ENCODE measurements at places on chromosomes 3 and 15.

GRCh38 chr3:125418306-125418705 lies 43.2 kb upstream of the ZNF148 start:
- no peak for DNase-seq

GRCh38 chr3:143367171-143367570 lies 247.6 kb downstream of the CHST2 start:
- no peak for DNase-seq

- no peak for DNase-seq
These were observed 115.7 kb downstream of the TLE3 start for GRCh38 chr15:69982037-69982436.

DNA sequence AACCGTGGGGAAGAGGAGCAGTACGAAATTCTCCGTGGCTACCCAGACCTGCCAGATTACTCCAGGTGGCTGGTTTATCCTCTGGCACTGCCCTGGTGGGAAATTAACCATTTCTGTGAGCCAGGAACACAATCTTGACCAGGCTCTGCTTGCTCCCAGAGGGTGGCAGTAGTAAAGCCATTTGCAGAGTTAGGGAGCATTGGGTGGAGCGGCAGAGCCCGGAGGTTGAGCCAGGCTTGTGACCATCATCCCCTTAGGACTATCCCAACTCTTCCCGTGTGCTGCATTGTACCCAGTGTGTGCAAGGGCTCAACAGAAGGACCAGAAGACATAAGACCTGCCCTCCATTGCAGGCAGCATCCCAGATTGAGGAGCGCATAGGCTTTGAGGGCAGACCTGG lies 5.3 kb downstream of the KNG1 start:
- DNase-seq = no peak

DNA sequence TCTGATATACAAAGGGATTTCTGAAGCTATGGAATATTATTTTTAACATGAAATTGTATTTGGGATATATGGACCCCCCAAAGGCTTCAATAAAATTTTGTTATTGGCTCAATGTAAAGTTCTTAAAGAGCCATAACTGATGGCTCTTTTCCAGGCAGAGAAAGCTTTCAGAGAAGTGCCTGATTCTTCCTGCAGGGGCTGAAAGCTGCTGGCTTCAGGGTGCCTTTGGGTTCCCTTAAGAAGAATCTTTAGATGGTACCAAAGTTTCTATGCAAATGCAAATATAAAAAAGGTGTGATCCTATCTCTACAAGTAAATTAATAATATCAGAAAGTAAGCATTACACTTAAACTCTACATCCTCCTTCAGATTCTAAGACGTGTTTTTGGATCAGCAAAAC lies 72.6 kb downstream of the NR2F2 start:
- no peak for DNase-seq

- no peak for DNase-seq
These were observed 14.1 kb downstream of the ST3GAL6 start for GRCh38 chr3:98777286-98777685.

GRCh38 chr3:140863580-140864009 lies 78.0 kb upstream of the SLC25A36 start:
- DNase-seq = no peak

- no peak for DNase-seq
These were observed 25.4 kb downstream of the GOLGB1 start for GRCh38 chr3:121724130-121724529.
